ENCODE measurements at places on chromosomes 1 and 21.

DNA sequence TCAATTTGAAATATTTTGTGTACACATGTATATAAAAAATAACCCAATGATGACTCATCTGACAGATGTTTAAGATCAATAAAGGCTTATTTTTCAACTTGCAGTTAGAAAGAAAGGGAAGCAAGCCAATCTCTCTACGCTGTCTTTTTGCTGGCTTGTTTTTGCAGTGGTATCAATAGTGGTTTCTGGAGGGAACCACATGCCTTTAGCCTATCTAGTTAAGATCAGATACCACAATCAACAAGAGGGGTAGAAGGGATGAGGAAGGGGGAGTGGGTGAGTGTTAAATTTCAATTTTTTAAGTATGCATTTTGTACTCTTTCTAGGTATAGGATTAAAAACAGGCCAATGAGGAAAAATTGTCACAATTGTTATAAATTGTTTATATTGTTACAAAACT, 276.2 kb downstream of the KCNH1 start:
- no peak for DNase-seq

GRCh38 chr1:198337886-198338285, 181.1 kb downstream of the NEK7 start:
- DNase-seq, result no peak

DNA sequence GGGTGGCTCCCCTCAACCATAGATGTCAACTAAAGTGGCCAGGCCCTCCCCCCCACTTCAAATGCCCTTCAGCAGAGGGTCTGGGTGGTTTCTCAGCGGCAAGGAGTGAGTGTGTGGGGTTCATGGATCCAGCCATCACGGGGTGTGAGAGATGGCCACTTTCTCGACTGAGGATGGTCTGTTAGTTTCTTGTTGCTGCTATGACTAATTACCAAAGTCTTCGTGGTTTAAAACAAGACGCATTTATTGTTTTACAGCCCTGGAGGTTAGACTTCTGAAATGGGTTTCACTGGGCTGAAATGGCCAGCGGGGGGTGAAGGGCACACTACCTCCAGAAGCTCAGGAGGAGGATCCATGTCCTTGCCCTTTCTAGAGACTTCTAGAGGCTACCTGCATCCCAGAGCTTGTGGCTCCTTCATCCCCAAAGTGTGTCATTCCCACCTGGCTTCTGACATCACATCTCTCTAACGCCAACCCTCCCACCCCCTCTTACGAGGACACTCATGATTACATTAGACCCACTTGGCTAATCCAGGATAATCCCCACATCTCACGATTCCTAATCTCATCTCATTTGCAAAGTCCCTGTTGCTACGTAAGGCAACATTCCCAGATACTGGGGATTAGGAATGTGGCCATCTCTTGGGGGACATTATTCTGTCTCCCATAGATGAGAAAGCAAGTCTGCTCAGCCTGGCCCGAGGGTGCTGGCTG, 53.0 kb downstream of the EPHB2 start:
- no peak for DNase-seq

DNA sequence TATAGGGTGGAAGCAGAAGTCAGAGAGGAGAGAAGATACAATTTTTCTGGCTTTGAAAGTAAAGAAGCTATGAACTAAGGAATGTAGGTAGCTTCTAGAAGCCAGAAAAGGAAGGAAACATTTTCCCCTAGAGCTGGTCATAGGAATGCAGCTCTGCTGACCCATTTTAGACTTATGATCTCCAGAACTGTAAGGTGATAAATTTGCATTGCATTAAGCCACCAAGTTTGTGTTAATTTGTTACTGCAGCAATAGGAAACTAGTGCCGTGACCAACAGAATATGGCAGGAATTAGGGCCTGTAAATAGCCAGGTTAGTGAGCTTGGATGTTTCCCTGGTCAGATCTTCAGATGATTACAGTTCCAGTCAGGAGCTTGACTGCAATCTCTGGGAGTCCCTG, 244.3 kb upstream of the C1orf105 start:
- no peak for DNase-seq
